ENCODE measurements at places on chromosomes 7 and 10.

DNA sequence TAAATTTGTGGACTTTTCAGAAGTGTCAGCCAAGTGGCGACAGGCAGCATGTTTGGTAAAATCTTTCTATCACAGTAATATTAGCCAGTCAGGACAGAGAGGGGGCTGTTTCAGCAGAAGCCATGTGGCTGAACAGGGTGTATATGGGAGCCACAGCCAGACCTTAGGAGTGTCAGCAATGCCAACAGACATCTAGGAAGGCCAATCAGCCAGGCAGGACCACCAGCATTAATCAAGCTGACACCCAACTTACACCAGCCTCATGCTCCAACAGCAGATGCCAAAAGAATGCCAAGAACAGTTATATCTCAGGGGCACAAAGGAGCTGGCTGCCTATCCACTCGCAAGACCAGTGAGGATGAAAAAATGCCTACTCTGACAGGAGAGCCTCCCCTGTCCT, 54.8 kb downstream of the RAPGEF5 start:
- no peak for DNase-seq

DNA sequence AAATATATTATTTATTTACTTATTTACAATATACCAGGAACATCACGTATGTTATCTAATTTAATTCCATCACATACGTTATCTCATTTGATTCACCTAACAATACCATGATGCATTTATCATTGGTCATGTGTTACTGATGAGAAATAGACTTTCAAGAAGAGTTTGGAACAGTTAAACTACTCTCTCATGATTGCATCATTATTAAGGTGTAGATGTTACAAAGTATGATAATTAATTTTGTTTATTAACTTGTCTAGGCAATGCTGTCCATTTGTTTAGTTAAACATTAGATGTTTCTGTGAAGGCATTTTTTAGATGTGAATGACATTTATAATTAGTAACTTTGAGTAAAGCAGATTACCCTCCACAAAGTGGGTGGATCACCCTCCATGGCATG, 32.0 kb upstream of the PCDH15 start:
- DNase-seq: no peak

DNA sequence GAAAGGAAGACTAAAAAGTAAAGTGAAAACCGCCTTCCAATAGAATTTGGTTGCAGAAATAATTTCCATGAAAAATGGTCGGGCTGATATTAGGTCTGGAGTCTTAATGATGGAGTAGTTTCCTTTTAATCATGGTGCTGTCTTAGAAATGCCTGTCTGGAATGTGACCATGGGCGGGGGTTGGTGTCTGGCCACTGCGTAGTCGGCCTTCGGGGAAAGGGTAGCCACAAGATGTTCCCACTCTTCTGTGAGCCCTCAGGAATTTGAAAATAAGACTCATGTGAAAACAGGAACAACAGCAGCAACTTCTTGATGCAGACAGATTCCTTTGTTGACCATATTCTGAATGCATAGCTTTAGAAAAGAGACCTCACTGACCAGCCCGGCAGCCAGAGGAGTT, 176.8 kb downstream of the KIAA1217 start:
- DNase-seq: no peak

- no peak for DNase-seq
Observed at GRCh38 chr7:21020667-21021066, 234.0 kb upstream of the SP8 start.

Measured in stimulated activated CD4-positive, alpha-beta T cell treated with anti-CD3 and anti-CD28 coated beads, Interleukin-15, amount 100 ng/mL, for 1 hour (primary cell).